ENCODE measurements at places on chromosomes 7 and 10.
A peak's percentile ranks its signal among the peaks of the same experiment; 100 is the strongest.

DNA sequence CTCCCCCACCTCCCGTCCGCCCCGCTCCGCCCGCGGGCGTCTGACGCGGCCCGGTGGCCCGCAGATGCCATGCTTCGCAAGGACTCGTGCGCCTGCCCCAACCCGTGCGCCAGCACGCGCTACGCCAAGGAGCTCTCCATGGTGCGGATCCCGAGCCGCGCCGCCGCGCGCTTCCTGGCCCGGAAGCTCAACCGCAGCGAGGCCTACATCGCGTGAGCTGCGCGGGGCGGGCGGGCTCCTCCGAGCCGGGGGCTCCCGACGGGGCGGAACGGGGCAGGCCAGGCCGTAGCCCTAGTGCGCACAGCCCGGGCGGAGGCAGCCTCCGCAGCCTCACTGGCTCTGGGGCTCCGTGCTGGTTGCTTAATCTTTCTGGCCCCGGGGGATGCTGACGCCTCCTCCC, 2.8 kb downstream of the ASIC3 start:
- DNase-seq = peak; percentile 58

DNA sequence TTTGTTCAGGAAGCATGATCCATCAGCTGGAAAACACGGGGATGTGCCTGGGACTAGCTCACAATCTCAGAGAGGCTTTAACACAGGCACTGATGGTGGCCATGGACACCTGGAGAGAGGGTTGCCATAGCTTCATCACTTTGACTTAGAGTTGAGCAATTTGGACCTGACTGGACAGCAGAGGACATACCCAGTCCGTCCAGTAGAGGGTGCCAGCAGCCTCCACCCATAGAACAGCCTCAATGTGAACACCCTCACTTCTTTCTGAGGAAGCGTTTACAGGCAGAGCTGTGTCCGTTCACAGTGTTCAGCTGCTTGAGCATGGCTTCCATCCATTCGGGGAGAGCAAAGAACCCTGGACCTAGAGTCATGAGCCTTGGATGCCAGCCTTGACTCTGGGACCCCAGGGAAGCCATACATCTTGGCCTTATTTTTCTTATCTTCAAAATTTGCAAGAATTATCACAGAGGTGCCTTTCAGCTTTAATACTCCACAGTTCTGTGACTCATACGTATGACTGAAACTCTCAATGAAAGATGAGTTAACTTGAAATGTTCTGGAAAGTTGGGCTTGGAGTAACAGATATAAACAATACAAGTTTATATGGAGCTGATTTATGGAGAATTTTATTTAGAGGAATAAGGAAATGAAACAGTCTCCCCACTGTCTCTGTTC, 302.9 kb upstream of the PODXL start:
- DNase-seq = peak; percentile 50

DNA sequence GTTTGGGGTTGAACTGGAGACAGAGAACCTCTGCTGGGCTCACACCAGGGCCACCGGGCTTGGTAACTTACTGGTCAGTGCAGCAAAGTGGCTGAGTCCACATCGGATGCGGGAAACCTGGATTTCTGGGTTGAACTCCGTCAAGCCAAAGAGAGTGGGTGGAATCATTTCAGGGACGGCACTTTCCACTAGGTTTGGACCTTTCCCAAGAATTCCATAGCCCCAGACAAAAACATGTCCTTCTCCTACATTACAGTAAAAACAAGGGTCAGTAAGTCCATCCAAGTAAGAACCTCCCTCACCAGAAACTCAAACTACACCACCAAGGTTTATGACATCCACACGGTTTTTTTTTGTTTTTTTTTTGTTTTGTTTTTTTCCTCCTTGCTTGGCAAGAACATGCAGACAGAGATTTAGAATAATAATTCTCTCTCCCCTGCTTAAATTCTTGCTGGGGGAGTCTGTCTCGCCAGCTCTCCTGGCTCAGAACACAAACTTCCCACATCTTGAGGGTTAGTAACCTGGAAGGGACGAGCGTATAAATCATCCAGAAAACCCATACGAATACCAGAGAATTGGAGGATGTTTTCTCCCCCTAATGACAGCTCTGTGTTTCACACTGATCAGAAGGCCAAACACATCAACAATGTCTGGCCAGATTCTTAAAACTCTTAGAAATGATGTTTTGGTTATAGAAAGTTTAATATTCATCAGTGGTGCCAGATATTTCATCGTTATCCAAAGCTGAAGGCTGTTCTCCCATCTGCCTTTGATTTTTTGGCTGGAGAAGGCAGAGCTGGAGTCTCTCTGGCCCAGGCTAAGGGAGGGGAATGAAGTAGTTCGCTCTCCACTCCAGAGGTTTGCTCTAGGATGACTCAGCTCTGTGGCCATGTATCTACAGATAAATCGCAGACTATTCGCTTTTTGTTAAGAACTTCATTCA, 17.5 kb downstream of the RCC1L start:
- no peak for DNase-seq

- DNase-seq = no peak
Measured at GRCh38 chr7:132504852-132505251, 71.4 kb downstream of the PLXNA4 start.

DNA sequence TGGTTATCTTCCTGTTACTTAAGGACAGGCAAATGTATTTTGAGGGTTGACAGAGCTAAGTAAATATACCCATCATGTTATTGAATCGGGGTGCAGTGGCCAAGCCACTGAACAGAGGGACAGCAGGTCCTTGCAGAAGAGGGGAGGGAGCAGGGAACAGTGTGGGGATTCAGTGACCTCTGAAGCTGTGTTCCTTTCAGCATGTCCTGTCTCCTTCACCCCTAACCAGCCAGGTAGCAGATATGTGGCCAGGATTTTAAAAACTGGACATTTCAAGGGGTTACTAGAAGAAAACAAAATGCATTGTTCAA, 12.7 kb downstream of the ANK3 start:
- no peak for DNase-seq

DNA sequence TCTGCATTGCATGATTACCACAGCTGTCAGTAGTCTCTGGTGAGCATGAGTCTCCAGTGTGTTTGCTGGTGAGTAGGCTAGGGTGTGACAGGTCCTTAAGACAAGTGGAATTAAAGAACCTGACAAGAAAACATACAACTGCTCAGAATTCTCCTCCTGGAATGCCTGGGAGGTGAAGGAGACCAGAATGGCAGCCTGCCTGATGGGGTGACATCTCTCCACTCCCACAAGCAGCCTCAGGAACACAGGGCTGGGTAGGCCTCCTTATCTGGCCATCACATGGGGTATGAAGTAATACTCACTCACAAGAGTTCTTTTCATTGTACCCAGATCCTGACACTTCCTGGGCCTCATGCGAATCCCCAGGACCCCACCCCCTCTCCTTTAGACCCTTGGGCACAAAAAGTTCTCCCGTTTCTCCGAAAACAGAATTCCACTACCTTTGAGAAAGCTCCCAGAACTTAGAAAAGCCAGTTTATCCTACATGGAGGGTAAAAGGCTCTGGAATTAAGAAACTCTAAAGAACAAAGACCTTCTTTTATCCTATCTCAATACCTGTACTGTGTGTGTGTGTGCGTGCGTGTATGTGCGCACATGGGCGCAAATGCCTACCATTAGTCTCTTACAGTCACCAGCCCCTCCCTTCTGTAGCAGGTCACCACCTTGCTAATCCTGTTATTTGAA, 33.4 kb upstream of the C1GALT1 start:
- DNase-seq = no peak

GRCh38 chr10:128326251-128326650, 200.0 kb upstream of the MKI67 start:
- DNase-seq = no peak

- DNase-seq = no peak
Measured at GRCh38 chr7:146956321-146956720, 839.7 kb downstream of the CNTNAP2 start.

DNA sequence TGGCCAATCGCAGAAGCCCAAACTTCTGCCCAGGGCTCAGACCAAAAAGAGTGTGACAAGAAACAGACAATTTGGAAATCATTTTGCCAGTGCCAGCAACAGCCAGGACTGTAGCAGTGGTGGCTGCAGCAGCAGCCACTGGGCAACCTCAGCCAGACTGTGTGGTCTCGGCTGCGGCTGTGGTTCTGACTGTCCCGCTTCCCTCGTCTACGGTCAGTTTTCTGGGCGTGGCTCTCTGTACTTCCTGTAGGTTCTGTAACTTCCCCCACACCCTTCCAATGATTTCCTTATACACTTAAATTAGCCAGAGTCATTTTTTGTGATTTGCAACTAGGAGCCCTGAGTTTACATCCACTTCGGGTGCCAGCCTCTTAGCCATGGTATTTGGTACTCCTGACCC, 39.9 kb downstream of the CYTH3 start:
- DNase-seq = no peak

- no peak for DNase-seq
Measured at GRCh38 chr10:5594271-5595049, 69.7 kb downstream of the CALML3 start.

- DNase-seq = no peak
Measured at GRCh38 chr10:99433378-99434020, 3.1 kb upstream of the GOT1 start.

- no peak for DNase-seq
Measured at GRCh38 chr7:124322561-124322960, 289.7 kb upstream of the TMEM229A start.

GRCh38 chr7:137538361-137538762, 194.8 kb upstream of the PTN start:
- no peak for DNase-seq

GRCh38 chr10:111954386-111954785, 229.2 kb downstream of the GPAM start:
- no peak for DNase-seq

DNA sequence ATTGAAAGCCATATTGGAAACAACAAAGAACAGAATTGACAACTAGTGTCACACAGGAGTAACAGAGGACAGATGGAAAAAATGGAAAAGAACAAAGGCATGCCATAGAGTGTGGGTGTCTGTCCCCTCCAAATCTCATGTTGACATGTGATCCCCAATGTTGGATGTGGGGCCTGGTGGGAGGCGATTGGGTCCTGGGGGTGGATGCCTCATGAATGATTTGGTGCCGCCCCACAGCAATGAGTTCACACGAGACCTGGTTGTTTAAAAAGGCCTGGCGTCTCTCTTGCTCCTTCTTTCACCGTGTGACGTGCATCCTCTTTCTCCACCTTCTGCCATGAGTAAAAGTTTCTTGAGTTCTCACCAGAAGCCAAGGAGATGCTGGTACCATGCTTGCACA, 87.4 kb upstream of the GPR26 start:
- no peak for DNase-seq

GRCh38 chr7:143147070-143147469, 15.2 kb downstream of the PIP start:
- DNase-seq = no peak

DNA sequence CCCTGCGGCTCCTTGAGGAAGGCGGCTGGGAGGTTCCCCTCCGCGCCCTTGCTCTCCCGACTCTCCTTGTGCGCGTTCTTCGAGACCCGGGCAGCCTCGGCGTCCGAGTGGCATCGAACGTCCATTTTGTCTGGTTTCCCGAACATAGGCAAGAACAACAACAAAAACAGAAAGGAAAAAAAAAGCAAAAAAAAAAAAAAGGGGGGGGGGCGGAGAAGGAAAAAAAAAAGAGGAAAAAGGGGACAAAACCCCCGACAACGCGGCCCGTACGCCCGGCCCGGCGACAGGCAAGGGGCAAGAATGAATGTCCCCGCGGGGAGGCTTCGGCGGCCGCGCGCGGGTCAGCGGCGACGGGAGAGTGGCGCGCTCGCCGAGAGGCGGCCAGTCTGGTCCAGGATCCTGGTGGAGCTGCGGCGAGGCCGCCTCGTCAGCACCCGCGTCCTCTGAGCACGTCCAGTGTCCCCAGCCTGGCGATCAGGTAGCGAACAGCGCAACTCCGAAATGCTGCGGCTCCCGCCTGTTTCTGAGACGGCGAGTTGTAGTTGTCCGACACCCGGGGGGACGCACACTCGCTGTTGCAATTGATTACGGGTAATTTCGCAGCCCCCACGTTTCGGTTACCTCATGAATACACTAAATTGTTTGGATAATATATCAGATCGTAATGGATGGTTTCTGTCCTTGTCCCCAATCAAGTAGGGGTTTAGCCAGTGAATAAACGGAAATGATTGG, at the start of gene VAX1:
Gene VAX1 (minus strand): TSS at position 360 of the 732 bp plus-strand sequence. CDS start 214 bp downstream, at position 146.
- no peak for DNase-seq

DNA sequence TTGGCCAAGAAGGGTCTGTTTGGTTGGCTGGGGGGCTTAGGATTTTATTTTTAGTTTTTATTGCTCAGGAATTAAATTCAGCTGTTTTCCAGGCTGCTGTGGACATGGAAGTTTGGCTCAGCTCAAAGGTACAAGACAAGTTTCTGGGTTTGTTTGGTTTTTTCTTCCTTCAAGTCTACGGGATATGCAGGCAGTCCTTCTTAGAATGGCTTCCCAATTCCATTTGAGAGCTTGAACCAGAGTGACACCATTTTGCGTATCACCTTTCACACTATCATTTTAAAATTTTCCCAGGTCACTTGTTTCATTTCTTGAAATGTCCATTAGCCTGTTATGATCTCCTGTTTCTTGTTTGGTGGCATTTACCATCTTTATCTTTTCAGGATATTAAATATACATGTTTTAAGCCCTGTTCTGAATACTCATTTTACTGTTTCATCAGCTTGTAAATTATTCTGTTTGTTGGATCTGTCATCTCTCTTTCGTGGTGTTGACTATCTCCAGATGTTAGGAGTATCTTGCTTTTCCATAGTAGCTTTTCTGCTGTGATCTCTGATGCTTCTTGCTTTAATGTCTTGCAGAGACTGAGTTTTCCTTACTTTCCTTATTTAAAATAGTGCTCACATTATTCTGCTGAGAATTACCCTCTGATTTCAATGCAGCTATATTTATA, 9.4 kb upstream of the TMEM168 start:
- DNase-seq = no peak

DNA sequence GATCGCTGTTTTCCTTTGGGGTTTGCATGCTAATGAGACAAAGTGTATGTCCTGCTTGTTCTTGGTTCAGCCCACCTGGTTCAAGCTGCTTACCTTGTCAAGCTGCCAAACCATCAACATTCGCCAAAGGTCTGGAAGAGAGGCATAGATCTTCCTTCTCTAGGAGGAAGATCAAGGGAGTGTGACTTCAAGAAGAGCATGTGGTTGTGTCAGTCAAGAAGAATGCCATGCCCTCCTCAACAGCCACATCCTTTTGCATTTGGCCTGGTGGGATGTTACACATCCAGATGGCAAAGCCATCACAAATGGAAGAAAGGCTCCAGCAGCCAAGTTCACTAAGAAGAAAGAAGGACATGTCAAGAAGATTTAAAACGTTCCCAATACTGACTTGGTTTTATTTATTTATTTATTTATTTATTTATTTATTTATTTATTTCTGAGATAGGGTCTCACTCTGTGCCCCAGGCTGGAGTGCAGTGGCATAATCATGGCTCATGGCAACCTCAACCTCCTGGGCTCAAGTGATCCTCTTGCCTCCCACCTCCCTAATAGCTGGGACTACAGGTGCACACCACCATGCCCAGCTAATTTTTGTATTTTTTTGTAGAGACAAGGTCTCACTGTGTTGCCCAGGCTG, 5.1 kb upstream of the PIP4K2A start:
- DNase-seq = no peak
